ENCODE measurements at places on chromosomes 16 and 17.

- DNase-seq, result no peak
These were observed 24.5 kb downstream of the FCSK start for GRCh38 chr16:70478912-70479341.

DNA sequence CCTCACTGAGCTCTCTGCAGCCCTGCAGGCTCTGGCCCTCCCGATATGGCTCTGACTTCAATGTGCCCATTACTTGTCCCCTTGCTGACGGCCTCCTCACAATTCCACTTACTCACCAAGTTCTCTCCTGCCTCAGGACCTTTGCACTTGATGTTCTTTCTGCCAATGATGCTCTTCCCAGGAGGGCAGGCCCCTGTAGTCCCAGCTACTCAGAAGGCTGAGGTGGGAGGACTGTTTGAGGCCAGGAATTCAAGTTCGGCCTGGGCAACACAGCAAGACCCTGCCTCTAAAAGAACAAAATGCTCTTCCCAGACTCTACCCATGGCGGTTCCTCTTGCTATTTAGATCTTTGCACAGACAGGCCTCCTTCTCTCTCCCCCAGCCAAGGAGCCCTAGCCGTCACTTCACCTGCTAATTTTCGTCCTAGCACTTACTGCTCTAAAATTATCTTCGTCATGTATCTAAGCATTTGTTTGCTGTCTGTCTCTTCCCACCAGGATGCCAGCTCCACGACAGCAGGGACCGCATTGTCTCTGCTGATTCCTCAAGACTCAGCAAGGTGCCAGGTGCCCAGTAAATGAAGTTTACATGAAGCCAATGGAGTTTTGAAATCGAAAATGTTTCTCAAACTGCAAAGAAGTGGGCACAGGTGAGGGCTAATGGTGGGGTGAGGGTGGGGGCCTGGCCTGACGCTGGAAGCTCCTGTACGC lies 626 bp upstream of the RAI1 start:
- no peak for DNase-seq

GRCh38 chr17:62675260-62675659 lies 47.8 kb downstream of the MRC2 start:
- DNase-seq, result no peak

DNA sequence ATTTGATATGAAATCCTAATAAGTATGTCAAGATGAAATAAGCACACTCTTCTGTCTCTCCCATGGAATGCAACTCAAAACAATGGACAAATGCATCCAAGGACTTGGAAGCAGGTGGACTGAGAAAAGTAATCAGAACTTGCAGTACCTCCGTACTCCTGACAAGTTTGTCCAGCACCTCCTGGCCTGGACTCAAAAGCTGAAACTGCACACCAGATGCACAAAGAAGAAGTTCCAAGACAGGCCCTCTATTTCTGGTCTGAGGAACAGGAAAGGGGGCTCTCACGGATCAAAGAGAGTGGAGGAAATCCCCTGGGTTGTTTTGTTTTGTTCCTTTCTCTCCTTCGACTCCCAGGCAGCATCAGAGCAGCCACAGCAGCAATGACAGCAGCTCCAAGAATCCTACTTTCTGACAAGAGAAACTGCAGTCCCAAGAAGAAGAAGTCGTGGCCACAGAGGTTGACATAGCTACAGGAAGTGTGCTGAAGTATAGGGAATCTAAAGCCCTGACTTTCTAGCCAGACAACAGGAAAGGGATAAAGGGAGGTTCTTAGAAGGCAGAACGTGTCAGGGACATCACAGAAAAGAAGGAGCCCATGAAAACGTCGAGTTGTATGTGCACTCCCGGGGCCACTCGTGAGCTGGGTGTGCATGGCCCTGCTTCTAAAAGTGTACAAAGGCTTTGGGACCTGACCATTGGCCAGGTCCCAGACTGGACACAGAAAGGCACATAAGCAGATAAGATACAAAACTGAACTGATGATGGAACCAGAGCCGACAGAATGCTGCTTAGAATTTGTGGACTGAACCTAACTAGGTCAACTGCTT lies 29.3 kb downstream of the AKAP10 start:
- DNase-seq, result no peak

DNA sequence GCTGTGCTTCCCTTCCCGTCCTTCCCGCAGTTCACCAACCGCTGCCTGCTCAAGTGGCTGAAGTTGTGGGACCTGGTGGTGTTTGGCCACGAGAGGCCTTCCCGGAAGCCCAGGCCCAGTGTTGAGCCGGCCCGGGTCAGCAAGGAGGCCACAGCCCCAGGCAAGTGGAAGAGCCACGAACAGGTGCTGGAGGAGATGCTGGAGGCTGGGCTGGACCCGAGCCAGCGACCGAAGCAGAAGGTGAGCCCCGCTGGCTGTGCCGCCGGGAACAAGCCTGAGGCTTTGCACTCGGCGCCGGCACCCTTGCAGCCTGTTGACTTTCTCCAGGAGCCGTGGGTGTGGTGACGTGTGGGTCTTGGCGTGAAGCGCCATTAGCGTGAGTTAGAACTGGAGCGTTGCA lies 2.7 kb downstream of the CHTF18 start:
- no peak for DNase-seq

- no peak for DNase-seq
These were observed 290.2 kb upstream of the IRX3 start for GRCh38 chr16:54576785-54577184.
